ENCODE measurements at places on chromosomes 3 and 15.

DNA sequence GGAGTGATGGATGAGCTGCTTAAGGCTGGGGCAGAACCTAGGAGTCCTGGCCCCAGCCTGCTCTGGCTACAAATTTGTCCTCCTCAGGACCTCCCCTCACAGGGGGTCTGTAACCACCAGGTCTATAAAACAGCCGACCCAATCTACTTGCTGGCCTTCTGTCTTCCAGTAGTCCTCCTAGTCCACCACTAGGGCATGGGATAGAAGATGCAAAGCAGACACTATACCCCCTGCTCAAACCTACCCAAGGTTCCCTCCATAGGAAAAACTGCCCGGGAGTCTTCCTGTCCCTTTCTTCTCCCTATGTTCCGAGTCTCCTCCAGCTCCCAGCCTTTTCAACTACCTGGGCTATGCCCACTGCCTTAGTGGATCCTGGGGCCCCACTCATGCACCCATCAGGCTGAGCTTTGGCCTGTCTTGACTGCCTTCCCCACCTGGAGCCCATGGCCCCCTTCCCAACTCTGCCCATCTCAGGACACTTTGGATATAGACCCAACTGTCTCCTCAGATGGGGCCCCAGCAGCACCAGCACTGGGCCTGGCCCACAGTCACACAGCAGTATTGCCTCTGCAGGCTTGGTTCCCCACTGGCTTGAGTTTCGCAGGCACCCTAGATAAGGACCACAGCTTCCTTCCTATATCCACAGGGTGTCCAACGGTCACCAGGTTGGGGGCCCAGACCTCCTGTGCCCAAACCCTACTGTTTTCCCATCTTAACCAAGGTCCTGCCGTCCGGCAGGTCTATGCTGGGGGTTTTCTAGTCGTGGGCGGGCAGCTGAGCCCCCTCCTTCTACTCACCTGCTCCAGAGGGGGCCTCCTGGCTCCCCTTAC is 1.1 kb downstream of the HYAL3 start:
- no peak for DNase-seq

GRCh38 chr3:99997293-99997692 is 117.0 kb downstream of the FILIP1L start:
- no peak for DNase-seq

DNA sequence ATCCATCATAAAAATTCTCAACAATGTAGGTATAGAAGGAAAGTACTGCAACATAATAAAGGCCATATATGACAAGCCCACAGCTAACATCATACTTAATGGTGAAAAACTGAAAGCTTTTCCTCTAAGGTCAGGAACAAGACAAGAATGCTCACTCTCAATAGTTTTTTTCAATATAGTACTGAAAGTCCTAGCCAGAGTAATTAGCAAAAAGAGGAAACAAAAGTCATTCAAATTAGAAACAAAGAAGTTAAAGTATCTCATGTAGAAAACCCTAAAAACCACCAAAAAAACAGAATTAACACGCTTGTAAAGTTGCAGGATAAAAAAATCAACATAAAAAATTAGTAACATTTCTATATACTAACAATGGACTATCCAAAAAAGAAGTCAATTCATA is 61.8 kb downstream of the MYH15 start:
- no peak for DNase-seq

GRCh38 chr3:81749265-81749664 is 12.2 kb downstream of the GBE1 start:
- no peak for DNase-seq

DNA sequence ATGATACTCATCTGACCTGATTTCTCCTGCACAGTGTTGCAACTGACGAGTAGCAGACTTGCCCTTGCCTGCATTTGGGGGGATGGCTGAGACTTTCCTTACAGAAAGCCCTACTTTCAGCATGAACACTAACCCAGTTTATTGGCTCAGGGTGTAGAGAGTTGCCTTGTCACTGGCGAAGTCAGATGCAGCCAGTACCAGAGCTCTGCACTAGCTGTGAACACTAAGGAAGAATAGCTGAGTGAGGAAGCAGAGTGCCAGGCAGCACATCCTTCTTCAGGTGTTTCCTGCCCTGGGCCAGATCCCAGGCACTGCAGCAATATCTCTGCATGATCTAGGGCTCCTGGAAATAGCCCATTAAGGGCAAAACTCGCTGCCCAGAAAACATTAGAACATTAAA is 154.0 kb upstream of the SYNPR start:
- DNase-seq = no peak

DNA sequence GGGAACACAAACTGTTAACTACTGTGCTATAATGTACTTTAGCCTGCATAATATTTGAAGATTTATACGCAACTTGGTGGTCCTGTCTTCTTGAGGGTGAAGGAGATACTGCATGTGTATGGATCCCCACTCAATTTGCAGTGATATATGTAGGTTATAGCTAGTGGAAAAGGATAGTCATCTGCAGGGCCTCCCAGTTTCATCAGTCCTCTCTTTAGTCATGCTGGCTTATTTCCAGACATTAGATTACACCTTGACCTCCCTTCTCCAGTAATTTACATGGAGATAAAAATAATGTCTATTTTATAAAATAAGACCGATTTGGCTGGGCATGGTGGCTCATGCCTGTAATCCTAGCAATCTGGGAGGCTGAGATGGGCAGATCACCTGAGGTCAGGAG is 3.7 kb downstream of the NR1D2 start:
- no peak for DNase-seq

DNA sequence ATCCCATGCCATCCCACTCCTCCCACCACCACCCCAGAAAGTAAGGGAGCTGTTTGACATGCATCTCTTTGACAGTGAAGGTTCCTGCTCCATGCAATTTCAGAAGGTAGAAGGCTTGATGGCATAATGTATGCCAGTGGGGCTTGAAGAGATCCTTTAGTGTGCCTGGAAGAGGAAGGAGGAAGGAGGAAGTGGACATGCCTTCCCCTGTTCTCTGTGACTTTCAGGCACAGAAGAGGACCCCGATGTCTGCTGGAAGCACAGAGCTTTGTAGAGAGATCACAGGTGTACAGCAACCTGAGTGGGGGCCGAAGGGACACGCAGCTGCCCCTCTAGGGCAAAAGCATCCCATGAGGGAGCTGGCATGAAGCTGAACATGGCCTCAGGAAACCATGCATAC is 171.6 kb downstream of the CD47 start:
- DNase-seq = no peak

GRCh38 chr3:73591286-73591800 is 33.4 kb downstream of the PDZRN3 start:
- DNase-seq = no peak

DNA sequence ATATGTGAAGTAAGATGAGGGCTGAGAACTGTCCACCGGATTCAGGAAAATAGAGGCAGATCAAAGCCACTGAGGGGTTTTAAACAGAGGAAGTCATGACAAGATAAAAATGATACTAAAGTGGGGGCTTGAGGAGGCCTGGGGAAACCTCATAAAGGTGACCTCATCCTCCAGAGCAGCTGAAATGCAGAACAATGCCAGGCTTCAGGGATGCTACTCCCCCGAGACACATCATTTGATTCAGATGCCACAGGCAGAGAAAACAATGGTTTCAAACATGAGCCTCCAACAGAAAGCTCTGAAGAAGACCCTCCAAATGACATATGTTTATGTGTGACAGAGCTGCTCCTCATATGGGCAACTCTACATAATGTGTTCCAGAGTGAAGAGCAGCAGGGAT is 6.4 kb downstream of the CFAP20DC start:
- no peak for DNase-seq

DNA sequence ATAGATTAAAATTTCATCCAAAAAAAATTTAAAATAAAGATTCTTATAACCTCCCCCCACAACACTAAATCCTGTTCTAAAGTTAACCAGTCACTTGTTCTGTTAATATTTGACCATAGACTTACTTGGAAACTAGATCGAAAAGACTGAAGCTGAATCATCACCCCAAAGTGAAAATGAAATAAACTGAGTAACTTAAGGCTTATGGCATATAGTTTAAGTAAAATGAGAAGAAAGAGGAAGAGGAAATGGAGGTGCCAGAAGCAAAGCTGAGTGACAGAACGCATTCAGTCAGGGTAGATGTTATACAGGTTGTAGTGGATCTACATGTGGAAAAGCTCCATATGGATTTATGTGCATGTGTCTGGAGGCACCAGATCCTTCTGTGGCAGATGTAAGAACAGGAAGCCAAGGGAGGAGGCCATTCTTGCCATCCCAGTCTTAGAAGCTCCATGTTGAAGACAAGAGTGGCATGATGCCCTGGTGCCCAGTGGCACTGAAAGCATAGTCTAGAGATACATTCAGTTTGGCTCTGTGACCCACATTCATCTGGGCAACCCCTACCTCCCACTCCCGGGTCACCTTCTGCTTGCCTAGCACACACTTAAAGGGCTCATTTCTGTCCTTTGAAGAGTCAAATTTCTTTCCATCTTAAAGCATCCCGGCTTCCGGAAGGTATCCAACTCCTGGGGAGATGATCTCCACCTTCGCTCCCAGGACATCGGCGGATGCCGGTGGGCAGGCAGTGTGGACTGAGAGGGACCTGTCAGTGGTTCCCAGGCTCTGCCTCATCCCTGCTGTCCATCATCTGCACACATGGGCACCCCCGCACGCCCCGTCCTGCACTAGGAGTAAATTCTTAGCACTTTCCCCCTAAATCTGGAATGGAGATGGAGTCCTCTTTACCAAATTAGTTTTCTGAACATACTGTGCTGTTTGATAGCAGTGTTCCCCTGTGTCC is 90.8 kb downstream of the NEO1 start:
- no peak for DNase-seq

DNA sequence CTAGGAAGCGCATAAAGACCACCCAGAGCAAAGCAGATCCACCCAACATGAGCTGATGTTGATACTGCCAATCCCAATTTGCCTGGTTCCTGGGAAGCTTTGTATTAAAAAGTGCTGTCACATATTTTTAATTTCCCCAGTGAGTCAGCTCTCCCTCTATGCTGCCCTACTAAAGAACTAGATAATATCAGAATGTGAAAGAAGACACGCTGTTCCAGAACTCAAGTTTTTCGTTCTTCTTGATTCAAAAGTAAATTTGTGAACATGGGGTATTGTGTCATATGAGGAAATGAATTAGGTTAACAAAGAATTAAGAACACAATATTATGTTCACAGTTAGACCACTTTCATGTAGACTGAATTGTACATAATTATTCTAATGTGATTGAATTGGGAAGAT is 734.2 kb upstream of the ALCAM start:
- DNase-seq = no peak

All from stimulated activated CD4-positive, alpha-beta T cell treated with anti-CD3 and anti-CD28 coated beads, TNF-alpha, amount 100 ng/mL, for 4 hours (primary cell).